ENCODE measurements at places on chromosomes 4 and X.
A peak's percentile ranks its signal among the peaks of the same experiment; 100 is the strongest.

GRCh38 chr4:89249313-89249712 lies 58.3 kb downstream of the GPRIN3 start:
- no peak for DNase-seq

DNA sequence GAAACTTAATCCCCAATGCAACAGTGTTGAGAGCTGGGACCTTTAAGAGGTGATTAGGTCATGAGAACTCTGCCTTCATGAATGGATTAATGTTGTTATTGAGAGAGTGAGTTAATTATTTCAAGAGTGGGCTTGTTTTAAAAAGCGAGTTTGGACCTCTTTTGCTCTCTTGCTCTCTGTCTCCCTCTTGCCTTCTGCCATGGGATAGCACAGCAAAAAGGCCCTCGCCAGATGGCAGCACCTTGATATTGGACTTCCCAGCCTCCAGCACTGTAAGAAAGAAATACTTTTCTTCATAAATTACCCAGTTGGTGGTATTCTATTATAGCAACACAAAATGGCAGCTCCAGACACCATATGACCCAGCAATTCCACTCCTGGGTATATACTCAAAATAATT lies 7.0 kb upstream of the ATP6AP2 start:
- no peak for DNase-seq

- DNase-seq = peak; percentile 82
Measured at GRCh38 chr4:121726642-121727268, 30.0 kb upstream of the ANXA5 start.

DNA sequence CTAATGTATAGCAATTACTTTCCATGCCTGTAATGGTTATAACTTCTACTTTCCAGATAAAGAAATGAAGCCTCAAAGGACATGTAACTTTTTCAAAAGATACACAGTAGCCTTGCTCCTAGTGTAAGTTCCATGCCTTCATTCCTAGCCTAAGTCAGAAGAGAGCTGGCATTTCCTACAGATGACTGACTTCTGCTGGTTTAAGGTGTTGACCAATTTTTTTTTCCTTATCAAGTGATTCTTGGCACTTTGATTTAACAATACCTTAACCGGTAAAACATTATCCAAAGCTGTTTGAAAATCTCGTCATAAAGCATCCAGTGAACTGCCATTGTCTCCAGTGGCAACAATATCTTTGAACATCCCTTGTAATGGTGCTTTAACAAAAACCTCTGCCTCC lies 145.1 kb upstream of the VCX3A start:
- no peak for DNase-seq

GRCh38 chr4:168619266-168619631 lies 122.4 kb downstream of the PALLD start:
- no peak for DNase-seq

GRCh38 chr4:137700072-137700471 lies 167.8 kb upstream of the PCDH18 start:
- DNase-seq = peak; percentile 79

DNA sequence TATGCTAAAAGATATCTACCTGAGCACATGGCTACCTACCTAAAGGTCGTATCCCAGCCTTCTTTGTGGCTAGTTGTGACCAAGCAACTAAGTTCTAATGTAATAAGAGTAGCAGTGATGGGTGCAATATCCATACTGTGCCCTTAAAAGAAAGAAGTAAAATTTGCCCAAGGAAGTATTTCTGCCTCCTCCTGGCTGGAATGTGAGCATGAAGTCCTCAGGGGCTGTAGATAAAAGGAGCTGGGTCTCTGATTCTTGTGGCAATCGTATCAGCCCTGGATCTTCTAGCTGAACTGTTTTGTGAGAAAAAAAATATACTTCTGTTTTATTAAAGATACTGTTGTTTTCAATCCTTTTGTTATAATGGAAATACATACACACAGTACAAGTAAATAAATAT lies 217.4 kb downstream of the GPAT3 start:
- DNase-seq = no peak

DNA sequence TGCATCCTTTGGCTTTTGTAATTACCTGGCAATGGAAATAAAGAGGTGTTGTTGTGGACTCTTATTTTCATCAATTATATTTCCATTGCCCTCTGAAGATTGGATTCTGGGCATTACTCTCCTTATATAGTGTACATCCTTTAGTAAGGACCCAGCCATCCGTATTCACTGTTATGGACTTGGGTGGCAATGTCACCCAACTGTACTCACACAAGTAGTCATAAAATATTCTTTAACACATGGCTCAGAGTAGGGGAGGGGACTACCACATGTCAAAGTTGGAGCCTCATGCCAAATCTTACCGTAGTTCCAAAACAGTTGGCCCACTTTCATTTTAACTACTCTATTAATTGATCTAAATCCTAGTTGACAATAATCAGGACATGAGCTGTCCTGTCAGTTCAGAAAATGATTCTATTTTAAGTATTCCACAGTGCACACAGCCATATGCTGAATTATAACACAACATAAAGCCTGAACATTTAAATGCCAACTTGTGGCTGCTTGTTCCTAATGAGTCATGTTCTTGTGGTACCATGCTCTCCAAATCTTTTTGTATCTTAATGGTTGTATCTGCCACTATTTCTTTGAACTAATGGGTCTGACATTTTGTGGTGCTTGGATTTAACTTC lies 4.9 kb downstream of the FRAS1 start:
- DNase-seq = peak; percentile 4

- DNase-seq = peak; percentile 59
Measured at GRCh38 chrX:119698845-119699244, 5.9 kb upstream of the SEPTIN6 start.

DNA sequence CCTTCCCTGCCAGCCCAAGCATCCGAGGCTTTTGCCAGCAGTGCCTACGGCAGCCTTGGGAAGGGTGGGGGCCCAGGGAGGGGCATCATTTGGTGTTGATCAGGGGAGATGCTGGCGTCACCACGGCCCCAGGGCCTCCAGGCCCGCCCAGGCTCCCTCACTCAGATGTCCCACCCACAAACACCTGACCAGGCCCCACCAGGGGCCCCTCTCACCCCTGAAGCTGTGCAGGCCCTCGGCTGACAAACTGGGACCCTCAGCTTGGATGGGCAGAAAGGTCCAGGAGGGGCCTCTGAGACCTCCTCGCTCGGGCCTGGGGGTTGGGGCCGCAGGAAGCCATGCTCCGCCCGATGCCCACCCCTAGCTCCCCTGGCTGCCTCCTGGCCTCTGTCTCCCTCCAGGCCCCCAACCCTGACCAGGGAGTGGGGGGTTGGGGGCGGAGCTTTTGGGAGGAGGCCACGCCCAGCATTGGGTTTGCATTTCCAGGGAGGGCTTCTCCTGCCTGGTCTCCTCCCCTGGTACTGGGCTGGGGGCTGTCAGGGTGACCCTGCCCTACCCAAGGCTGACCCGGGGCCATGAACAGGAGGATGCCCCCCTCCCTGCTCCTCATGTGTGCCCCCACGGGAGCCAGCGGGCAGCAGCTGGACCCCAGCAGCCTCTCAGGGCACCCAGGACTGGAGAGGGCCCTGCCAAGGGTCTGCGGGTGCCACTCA lies 33.4 kb upstream of the SPON2 start:
- no peak for DNase-seq

GRCh38 chrX:68995386-68995779 lies 166.6 kb downstream of the EFNB1 start:
- no peak for DNase-seq

GRCh38 chrX:85309717-85310116 lies 65.9 kb downstream of the ZNF711 start:
- DNase-seq = no peak

GRCh38 chr4:152734015-152734698 lies 45.4 kb downstream of the TIGD4 start:
- no peak for DNase-seq

GRCh38 chrX:1542994-1543725 lies 6.2 kb upstream of the P2RY8 start:
- no peak for DNase-seq

DNA sequence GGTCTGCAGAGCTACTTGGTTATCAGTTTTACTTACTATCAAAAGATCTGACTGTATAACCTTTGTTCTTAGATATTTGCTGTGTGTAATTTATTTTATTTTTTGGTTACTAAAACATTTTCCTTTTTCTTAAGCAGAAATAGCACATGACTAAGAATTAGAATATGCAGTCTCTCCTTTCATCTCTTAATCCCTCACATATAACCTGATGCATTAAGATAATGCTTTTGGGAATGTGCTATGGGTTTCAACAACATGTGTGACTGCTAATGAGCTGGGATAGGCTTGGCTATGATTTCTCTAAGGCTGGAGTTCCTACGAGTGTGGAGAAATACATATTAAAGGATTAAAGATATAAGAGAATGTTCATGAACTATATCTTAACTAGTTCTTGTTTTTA lies 41.5 kb downstream of the SHROOM3 start:
- DNase-seq = no peak
